ENCODE measurements at places on chromosomes 13 and 19.

DNA sequence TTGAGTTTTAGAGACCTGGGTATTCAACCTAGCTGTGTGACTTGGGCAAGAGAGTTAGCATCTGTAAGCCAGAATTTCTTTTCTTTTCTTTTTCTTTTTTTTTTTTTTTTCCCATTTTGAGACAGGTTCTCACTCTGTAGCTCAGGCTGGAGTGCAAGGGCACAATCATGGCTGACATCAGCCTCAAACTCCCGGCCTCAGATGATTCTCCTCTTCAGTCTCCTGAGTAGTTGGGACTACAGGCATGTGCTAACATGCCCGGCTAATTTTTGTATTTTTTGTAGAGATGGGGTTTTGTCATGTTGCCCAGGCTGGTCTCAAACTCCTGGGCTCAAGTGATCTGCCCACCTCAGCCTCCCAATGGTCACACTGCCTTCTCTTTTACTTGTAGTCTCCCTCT is 33.0 kb downstream of the ZMYM2 start:
- DNase-seq: no peak

GRCh38 chr19:29535984-29536508 is 10.3 kb downstream of the VSTM2B start:
- DNase-seq: no peak

DNA sequence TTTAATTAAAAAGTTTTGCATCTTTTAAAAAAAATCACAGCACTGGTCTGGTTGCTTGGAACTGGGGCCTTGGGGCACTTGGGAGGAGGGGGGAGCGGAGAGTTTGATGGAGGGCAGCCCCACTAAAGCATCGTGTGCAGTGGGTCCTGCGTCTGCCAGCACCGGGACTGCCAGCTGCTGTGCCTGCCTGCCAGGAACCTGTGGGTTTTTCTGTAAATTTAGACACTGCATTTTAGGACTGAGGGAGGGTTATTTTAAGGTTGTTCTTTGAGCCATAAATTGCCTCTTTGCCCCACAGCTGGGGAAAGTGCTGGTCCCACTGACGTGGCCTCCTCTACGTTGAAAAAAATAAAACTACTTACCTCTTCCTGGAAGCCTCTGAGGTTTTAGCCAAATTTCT is 2.9 kb downstream of the KLF2 start:
- no peak for DNase-seq

GRCh38 chr13:98279473-98280175 is 102.6 kb upstream of the RNF113B start:
- DNase-seq: no peak

DNA sequence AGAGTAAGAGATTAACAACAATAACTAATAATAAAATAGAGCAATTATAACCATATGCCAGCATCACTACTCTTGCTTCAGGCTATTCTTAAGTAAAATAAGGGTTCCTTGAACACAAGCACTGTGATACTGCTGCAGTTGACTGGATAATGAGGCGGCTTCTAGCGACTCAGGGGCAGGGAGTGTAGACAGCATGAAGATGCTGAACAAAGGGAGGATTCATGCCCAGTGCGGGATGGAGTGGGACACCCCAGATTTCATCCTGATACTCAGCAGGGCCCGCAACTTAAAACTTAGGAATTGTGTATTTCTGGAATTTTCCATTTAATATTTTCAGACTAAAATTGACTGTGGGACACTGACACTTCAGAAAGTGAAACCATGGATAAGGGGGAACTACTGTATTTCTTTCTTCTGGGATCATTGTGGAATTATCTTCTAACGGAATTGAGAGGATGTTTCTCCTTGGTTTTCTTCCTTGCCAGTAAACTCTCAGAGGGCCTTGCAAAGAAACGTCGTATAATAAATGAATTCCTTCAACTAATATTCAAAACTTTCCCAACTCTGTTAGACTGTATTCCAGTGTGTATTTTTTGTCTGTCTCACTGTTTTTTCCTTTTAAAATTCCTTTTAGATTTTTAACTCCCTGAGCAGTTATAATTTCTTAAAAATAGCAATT is 127.5 kb downstream of the B3GLCT start:
- no peak for DNase-seq

DNA sequence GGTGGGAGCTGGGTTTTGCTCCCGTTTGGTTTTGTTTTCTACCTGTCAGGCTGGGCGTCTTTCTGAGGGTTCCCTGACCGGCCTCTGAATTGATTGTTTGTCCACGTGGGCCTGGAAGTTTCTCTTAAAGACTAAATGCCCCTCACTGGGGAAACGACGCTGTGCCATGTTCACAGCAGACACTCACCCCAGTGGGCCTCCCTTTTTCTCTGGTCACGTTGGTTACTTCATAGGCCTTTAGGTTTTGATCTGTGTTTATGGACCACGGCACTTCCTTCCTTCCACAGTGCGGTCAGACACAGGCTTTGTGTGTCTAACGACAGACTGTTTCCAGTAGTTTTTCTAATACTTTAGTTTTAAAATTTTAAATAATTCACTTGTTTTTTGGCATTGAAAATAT is 20.1 kb upstream of the NDUFS7 start:
- no peak for DNase-seq

GRCh38 chr19:50387176-50387867 is 3.2 kb downstream of the POLD1 start:
- DNase-seq: no peak

DNA sequence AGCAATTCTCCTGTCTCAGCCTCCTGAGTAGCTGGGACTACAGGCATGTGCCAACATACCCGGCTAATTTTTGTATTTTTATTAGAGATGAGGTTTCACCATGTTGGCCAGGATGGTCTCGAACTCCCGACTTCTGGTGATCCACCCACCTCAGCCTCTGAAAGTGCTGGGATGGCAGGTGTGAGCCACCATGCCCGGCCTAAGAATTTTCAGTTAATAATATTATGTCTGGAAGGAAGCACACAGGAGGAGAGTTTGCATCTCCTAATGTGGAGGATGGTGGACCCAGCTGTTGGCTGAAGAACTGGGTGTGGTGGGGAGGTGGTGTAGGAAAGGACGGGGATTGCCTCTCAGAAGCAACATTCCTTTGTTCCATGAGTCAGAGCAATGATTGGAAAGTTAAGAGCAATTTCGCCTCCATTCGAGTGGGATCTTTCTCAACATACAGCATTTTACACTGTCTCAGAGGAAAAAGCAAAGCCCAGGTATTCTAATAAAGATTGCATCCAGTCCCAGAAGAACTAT is 11.9 kb downstream of the PDCD2L start:
- DNase-seq: no peak

All from endothelial cell (in vitro differentiated cells).